ENCODE measurements at places on chromosomes 6 and 20.

- no peak for DNase-seq
Observed at GRCh38 chr20:55540486-55540885, 464.8 kb downstream of the CBLN4 start.

DNA sequence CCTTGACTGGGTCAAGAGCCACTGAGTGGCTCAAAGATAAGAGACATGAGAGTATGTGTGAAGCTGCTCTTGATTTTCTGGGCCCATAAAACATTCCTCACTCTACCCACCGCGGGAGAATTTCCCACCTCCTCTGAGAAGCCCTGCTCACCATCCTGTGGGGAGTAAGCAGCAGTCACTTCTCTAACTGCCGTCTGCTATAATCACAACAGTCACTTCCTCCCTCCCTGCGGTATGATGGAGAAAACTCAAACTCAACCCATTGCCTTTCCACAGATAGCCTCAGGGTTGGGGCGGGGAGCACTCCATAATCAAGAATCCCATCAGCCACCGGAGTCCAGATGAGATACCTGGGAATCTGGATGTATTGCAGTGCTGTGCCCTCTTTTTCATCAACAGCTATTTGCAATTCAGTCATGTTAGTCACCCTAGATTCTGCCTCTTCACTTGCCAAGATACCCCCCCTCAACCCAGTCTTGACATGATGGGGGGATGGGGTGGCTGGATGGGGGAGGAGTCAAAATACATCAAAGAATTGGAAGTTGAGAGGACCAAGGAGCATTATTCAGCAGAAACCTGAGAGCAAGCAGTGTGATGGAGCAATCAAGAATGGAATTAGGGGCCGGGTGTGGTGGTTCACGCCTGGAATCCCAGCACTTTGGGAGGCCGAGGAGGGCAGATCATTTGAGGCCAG lies 5.1 kb downstream of the MOCS1 start:
- DNase-seq, result no peak

DNA sequence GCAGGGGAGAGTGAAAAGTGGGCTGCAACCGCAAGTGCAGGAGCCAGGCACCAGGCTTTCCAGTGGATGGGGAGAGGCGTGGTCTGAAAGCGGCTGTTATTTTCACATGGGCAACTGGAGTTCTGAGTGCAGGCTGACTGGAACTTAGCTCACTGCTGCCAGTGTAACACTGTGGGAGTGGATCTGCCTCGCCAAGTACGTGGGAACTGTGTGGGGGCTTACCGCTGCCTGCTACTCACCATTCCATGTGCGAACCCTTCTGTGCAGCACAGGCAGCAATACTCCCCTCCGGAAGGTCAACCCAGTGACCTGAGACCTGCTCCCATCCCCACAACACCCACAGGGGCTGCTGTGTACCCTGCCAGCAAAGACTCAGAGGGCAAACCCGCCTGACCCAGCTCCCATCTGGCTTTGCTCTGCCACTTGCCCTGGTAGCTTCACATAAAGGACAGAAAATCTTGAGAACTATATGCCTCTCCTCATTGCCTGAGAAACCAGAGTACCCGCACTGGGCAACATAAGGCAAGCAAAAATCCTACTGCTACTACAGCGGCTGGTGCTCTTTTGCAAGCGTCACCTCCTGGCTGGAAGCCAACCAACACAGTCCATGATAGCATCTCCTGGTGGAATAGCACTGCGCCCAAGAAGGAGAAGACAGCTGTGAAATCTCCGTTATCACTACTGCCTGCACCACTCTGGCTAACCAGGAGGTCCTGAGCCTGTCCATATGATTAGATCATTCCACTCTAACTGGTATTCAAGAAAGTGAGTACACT lies 54.4 kb upstream of the SIRPG start:
- no peak for DNase-seq

GRCh38 chr20:21270806-21271205 lies 32.3 kb upstream of the XRN2 start:
- no peak for DNase-seq

- DNase-seq, result no peak
Observed at GRCh38 chr20:61360296-61360695, 108.2 kb downstream of the CDH4 start.

DNA sequence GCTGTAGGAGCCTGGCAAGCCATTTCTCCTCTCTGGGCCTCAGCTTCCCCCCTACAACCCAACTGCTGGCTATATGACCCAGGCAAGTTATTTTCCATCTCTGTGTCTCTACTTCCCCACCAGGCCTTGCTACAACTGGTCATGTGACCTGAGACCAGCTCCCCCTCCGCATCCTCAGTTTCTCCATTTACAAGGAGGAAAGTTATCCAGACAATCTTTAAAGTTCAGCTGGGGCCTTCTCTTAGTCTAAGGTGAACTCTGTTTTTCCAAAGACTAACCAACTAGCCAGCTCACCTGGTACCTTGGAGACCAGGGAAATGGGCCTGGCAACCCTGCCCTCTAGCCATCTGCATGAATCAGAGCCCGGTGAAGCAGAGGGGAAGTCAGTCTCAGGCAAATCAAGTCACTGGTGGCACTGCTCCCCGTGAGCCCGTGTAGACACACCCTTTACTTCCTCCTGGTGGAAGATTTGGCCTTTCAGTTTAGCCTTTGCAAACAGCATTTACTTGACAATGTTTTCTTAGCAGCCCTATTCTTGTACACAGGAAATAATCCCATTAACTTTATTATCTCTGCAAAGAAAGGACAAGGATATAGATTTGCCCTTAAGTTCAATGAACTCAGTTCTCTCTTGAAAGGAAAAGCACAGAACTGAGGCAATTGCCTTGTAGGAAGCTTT lies 157.7 kb downstream of the VEGFA start:
- DNase-seq, result no peak

Data from HS-27A (cell line).